ENCODE measurements at places on chromosomes 1 and 21. TPM values are rescaled to one million over a fixed set of nuclear protein-coding genes. Genes with fewer than 3 reads are reported as not detected.

PTPRC gene
- 0.59 TPM for polyA plus RNA-seq

SAMD11 gene
- polyA plus RNA-seq, result 23.7 TPM

DNA sequence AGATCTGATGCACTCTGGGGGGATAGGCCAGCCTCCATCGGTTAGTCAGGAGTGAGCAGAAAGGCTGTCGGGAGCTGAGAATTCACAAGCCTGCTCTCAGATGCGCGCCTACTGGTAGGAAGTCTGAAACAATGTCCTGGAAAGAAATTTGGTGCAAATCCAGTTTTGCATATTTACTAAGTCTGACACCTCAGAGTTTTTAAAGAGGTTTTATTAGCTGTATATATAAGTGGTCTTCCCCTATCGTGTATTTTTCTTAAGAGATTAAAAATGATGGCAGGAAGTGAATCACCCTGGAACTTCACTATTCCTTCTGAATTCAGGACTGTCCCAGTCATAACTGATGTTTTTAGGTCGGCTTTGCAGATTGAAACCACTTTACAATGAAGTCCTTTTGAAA is 99.8 kb upstream of the C1orf105 start:
- DNase-seq, result no peak

GRCh38 chr1:33815061-33815460 is 48.8 kb upstream of the HMGB4 start:
- no peak for DNase-seq

DNA sequence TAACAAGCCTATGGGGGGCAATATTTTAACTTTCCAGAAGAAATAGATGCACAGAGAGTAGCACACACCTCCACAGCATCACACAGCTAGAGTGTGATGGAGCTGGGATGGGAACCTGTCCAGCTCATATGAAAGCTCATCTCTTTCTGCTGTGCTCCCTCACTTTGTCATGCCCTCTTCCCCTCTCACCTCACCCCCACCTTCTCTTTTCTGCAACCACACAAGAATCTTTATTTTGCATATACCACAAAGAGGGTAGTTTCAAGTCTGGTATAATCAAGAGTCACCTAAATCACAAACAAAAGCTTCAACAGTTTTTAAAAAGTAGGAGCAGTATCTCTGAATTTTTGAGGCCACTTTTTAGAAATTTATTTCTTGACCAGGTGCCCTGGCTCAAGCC is 22.6 kb downstream of the FOXD2 start:
- no peak for DNase-seq

GRCh38 chr1:119767486-119767885 is 1.2 kb downstream of the HMGCS2 start:
- DNase-seq, result no peak

AADACL4 gene
- polyA plus RNA-seq, result not detected

CD52 gene
- 4.3 TPM for polyA plus RNA-seq

- DNase-seq, result no peak
Observed at GRCh38 chr21:35857095-35857494, 203.2 kb downstream of the SETD4 start.

GRCh38 chr21:45258466-45258865 is 29.2 kb downstream of the POFUT2 start:
- DNase-seq, result peak; percentile 8

DNA sequence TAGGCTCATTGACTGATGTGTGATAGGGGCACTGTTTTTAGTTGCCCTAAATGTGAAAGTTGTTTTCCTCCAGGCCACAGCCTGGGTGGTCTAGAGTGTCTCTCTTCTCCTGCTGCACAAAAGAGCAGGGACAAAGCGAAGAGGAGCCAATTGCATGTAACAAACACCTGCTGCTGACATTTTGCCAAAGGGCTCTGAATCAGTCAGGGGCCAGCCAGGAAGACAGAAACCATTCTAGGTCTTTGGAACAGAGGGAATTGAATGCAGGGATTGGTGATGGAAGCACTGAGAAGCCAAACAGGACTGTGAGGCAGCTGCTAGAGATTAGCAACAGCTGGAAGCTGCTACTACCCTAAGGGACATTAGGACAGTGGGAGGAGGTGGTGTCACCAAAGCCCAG is 185.3 kb upstream of the POU3F1 start:
- DNase-seq, result no peak

- no peak for DNase-seq
Observed at GRCh38 chr21:30758306-30758705, 3.1 kb upstream of the KRTAP21-1 start.

DNA sequence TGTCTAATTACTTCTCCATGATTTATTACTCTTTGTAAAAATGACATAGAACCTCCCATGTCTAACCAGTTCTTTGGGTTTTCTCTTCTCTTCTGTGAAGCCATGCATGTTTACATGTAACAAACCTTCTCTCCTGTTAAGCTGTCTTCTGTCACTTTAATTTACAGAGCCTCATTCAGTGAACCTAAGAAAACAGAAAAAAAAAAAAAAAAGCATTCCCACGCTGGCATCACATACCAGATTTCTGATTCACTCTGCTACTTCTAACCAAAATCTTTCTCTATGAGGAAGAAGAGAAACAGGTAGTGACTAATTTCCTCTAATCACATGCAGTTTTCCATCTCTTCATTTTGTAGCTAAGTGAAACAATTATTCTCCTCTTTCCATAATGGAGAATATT is 141.4 kb upstream of the CXADR start:
- no peak for DNase-seq

GPR37L1 gene
- 0.11 TPM for polyA plus RNA-seq

DNA sequence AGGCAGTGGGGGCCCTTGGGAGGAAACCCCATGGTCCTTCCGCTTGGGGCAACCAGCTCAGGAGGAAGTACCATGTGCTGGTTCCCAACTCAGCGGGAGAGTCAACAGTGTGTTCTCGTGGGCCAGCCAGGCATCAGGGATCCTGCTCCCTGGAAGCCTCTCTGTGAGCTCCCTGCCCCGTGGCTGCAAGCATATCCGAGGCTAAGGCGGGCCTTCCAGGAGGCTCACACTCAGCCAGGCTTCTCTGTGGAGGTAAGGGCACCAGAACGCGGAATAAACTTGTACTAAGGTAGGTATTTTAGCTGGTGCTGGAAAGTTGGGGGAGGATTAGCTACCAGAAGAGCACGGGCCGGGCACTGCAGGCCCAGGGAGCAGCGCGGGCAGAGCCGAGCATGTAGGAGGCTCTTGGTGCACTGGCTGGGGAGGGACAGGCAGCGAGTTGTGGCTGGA is 74.7 kb upstream of the POU3F1 start:
- no peak for DNase-seq

DNA sequence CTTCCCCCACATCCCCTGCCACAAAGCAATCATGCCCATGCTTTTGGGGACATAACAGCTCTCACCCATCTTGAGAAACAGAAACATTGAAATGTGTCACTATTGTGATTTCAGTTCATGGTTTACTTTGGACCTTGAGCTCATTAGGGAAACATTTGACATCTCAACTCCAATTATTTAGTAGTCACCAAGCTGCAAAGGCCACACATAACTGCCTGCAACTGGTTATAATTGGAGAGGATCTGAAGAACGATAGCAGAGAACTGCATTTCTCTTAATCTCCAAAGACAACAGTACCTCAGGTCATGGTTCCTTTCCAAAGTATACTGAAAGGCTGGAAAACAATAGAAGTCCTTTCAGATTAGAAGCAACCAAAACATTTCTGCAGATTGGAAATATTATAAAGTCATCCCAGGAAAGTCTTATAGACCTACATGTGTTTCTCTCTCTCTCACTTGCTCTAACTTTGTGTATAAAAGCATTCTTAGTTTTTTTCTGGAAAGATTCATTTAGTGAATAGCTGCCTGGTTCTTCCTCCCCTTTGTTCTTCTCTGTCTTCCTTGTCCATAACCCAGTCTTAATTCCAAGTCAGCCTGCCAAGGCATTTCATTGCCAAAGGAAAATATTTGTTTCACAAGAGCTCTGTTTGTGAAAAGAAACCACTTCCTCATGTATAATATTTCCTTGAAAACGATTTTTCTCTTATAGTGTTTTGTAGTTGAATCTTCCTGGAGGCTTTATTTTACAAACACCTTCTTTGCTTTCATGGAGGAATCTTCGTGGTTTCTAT is 426.8 kb downstream of the ADGRL2 start:
- no peak for DNase-seq

Measured in pancreas (tissue), 10 donors.